NCI-H1417 (cell line): ENCODE measurements at places on chromosomes 16 and 17.

GRCh38 chr16:89150981-89151380 is 20.6 kb upstream of the CDH15 start:
- no peak for DNase-seq

GRCh38 chr17:45114117-45114932 is 18.0 kb downstream of the PLCD3 start:
- DNase-seq = no peak

DNA sequence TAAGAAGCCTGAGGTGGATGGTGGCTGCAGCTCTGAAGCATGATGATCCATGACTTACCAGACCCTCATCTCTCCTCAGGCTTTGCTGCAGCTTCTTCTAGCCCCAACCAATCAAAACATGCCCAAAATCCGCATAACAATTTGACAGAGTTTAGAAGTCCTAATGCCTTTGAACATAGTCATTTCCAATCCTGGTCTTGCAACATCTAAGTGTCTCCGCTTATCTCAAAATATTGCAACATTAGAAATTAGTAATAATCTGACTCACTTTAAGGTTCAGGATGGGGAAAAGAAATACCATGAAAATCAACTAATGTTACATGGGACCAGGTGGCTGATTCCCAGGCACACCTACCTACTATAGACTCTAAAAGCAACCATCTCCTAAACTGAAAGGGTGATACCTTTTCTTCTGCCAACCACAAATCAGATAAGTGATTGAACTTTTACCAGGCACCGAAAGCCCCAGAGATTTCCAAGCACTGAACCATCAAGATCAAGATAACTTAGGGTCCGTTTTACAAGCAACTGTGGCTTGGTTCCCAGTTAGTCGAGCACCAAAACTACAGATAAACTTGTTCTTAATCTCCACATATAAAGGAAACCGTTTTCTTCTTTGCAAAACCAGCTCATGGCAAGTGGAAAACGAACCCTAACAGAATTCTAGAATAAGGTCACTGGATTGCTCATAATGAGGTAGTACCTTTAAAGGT is 14.0 kb downstream of the ERN1 start:
- no peak for DNase-seq

GRCh38 chr17:44552361-44552760 is 4.9 kb upstream of the FZD2 start:
- DNase-seq = no peak

- no peak for DNase-seq
These were observed 807.9 kb downstream of the CDH8 start for GRCh38 chr16:61228371-61228770.

- DNase-seq = no peak
These were observed 51.0 kb downstream of the MMP15 start for GRCh38 chr16:58076514-58076913.

- no peak for DNase-seq
These were observed 37.9 kb downstream of the PIGL start for GRCh38 chr17:16254773-16255400.

- DNase-seq = no peak
These were observed 21.4 kb downstream of the RPTOR start for GRCh38 chr17:80566054-80566400.

- peak; percentile 62 for DNase-seq
These were observed 4.8 kb upstream of the SREBF1 start for GRCh38 chr17:17841601-17842025.

- no peak for DNase-seq
These were observed 49.5 kb downstream of the ZNF423 start for GRCh38 chr16:49806446-49806845.

DNA sequence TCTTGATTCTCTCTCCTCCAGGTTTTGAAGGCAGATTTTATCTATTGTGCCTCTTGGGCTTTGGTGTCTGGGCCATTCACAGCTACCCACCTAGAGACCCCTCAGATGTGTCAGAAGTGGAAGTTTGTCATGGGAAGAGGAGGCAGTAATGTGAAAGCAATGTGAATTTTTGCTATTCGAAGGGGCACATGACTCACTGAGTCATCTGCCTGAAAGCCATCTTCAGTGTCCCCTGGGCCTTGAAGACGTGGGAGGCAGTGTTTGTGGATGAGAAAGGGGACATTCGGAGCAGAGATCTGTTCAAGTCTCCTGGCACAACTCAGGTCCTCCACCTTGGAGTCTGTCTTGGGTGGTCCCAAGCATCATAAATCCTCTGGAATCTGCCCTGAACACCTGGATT is 530.2 kb downstream of the NPIPA7 start:
- no peak for DNase-seq

GRCh38 chr17:78748048-78748729 is 33.9 kb downstream of the CYTH1 start:
- no peak for DNase-seq

DNA sequence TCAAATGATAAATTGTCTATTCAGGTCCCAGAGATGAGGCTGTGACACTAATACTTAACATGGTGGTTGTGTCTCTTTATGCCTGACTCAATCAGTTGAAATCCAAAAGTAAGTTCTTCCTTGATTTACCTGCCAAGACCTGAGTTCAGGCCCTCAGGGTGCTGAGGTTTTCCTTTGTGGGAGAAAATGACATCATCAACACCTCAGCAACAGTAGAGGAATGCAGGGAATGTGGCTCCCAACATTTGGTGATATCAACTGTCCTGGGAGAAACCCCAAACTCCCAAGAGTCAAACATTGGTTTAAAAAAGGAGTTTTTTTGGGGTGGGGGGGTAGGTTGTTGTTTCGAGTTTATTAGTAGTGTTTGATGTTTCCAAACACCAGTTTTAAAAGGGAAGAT is 14.7 kb downstream of the RNF43 start:
- no peak for DNase-seq
